ENCODE measurements at places on chromosomes 6 and 20.

- no peak for DNase-seq
These were observed 150.4 kb upstream of the PHACTR3 start for GRCh38 chr20:59453759-59454560.

GRCh38 chr20:37669062-37669772 lies 24.6 kb upstream of the CTNNBL1 start:
- DNase-seq, result no peak

GRCh38 chr6:53793318-53794136 lies 1.3 kb upstream of the LRRC1 start:
- no peak for DNase-seq

DNA sequence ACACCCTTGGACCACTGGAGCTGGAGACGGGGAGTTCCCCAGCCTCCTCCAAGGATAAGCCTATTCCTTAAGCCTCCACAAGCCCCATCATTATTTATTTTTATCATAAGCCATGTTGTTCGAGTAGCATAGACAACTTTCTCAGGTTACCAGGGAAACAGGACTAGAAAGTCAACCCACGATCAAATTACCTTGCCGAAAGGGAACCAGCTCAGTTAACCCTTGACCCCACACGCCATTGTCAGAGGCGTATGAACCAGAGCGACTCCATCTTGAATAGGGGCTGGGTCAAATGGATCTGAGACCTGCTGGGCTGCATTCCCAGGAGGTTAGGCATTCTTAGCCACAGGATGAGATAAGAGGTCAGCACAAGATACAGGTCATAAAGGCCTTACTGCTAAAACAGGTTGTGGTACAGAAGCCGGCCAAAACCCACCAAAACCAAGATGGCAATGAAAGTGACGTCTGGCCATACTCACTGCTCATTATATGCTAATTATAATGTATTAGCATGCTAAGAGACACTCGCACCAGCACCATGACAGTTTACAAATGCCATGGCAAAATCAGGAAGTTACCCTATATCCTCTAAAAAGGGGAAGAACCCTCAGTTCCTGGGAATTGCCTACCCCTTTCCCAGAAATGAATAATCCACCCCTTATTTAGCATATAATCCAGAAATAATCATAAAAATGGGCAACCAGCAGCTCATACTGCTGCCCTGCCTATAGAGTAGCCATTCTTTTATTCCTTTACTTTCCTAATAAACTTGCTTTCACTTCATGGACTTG lies 22.4 kb downstream of the SYNJ2 start:
- no peak for DNase-seq

GRCh38 chr6:162817196-162817595 lies 89.4 kb downstream of the PACRG start:
- DNase-seq, result no peak

GRCh38 chr6:141282263-141282662 lies 850.5 kb upstream of the GJE1 start:
- no peak for DNase-seq

DNA sequence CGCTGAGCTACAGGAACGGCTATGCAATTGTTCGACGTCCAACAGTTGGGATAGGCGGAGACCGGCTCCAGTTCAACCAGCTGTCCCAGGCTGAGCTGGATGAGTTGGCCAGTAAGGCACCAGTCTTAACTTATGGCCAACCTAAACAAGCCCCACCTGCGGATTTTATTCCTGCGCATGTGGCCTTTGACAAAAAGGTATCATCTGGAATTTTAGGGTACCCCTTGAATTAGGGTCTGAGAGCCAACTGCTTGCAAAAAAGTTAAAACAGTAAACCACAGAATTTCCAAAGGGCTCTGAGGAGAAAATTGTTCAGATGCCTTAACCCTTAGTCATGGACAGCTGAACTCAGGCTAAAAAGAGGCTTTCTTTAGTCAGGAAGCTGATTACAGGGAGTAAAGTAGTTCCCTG lies 3.8 kb downstream of the EFHC1 start:
- DNase-seq, result peak; percentile 70

DNA sequence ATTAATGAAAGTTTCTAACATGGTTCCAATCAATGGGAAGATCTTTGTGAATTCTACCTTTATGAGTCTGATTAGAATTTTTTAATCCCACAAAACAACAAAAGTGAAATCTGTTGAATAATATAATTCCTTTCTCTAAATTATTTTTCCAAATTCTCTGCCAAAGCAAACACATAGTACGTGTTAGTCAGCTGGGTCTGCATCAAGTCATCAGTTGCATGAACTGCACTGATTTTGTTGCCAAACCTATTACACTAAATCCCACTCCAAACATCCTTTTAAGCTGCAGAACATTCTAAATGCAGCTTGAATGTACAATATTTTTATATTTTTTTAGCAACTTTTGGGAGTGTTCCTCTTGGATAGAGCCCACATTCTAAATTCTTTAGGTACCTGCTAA lies 199.0 kb upstream of the HSF2 start:
- no peak for DNase-seq

DNA sequence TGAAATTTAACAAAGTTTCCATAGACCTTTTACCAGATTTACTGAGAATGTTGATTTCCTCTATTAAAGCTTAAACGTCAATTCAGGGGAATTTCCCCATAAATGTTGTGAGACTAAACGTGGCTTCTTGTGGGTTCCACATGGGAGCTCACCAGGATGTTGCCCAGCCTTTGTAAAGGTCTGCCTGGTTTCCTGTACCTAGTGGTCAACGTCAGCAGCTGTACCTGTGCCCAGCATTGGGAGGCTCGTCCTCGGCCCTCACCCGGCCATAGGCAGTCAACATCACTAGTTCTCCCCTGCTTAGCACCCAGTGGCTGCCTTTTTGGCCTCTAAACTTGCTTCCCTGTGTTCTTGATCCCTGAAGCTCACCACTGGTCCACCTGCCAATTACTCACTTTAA lies 22.1 kb upstream of the CD83 start:
- DNase-seq, result no peak

GRCh38 chr6:134376785-134377184 lies 58.9 kb upstream of the SGK1 start:
- DNase-seq, result no peak

GRCh38 chr6:43338243-43338642 lies 29.6 kb upstream of the CRIP3 start:
- no peak for DNase-seq

DNA sequence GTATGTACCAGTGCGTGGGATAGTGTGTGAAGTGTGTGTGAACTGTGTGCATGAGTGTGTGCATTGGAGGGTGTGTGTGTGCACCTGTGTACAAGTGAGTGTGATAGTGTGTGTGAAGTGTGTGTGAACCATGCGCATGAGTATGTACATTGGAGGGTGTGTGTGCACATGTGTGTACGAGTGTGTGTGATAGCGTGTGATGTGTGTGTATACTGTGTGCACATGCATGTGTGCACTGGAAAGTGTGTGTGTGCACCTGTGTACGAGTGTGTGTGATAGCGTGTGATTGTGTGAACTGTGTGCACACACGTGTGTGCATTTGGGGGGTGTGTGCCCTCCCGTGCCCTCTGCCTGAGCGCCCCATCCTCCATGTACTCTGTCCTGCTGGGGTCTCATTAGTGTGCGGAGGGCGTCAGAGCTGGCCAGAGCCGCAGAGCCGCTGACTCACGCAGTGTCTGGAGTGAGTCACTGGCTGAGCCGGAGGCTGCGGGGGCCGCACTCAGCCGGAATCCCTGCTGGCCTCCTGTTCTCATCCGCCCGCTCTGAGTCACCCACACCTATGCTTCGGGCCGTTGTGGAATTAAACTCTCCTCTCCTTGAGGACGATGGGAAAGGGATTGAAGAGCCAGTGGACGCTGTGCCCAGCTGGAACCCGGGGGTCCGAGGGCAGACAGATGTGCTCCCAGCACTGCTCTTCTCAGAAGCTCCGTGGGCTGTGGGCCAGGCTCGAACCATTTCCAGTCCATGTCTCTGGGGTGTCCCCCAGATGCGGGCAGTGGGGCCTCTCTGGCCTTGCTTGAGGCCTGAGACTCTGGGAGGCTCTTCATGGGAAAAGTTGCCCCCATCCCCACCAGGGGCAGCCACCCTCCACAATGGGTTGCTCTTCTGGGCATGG lies 27.3 kb upstream of the STX16 start:
- peak; percentile 90 for DNase-seq

GRCh38 chr6:47278545-47278944 lies 31.2 kb downstream of the TNFRSF21 start:
- DNase-seq, result peak; percentile 51

DNA sequence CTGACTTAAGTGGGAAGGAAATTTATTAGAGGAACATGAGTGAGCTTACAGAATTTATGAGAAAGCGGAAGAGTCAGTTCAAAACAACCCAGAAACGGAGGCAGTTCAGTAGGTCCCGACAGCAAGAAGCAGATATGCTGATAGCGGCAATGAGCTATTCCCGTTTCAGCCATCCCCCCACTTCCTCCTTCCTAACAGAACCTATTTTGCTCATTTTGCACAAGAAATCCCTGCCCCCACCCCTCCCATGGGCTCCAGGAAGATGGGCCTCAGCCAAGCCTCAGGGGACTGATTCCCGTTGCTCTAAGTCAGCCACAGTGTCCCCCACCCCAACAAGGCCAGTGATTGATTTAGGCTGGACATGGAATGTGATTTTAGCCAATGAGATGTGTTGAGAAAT lies 157.5 kb downstream of the CEBPB start:
- DNase-seq, result no peak

DNA sequence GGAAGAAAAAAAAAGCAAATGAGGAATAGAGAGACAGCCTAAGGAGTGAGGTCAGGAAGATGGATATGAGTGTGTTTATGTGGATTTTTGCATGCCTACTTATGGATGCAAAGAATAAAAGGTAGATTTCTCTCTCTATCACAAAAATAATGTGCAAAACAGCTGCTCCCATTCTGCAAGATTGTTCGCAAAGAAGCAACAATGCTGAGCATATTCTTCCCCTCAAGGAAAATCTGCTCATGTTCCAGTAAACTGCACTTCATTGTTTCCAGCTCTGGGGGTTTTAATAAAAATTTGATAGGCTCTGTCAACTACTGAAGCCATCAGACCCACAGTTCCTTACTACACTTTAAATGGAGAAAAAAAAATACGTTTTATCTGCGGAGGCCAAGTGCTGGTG lies 177.3 kb downstream of the COL9A1 start:
- DNase-seq, result no peak

- DNase-seq, result no peak
These were observed 168.8 kb upstream of the GRIK2 start for GRCh38 chr6:101224751-101225150.

GRCh38 chr6:27760464-27760863 lies 151.7 kb downstream of the OR2B2 start:
- no peak for DNase-seq

DNA sequence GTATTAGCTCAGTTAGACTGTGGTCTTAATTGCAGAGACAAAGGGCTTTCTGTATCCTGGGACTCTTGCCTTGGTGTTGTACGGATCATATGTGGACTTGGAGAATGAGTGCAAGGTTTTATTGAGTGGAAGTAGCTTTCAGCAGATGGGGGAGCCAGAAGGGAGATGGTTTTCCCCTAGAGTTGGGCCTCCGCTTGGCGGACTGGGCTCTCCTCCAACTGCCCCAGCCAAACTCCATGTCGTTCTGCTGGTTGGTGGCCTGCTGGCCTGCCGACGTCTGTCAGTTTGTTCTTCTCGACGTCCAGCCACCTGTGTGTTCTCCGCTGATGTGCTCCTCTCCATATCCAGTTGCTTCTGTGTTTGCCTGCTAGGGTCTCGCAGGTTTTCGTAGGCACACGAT lies 189.5 kb upstream of the FLRT3 start:
- DNase-seq, result no peak

GRCh38 chr6:15841937-15842726 lies 179.3 kb upstream of the DTNBP1 start:
- no peak for DNase-seq

DNA sequence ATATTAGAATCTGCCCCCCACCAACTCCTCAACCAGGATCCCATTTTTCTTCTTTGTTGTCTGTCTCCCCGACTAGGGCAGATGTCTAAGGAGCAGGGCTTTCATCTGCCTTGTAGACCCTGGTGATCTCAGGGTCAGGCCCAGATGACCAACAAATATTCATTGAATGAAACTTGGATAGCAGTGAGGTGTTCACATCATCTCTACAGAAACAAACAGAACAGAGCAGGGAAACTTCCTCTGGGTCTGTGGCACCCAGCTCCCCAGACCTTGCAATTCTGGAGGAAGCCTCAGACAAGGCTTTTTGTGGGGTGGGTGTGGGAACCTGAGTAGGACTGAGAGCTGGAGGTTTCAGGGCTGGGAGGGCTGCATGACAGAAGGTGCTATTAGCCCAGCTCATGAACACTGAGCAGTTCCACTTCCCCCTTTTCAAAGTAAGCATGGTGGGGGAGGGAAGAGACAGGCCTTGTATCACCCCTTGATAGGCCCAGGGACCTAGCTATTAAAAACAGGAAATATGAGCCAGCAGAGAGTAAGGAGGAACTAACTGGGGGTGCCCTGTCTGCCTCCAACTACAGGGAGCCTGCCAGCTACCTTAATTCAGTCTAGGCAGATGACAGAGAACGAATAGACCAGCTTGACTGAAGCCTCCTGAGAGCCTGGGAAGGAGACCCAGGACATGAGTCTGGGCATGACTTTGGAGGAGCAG lies 37.3 kb upstream of the TOP1 start:
- DNase-seq, result no peak

DNA sequence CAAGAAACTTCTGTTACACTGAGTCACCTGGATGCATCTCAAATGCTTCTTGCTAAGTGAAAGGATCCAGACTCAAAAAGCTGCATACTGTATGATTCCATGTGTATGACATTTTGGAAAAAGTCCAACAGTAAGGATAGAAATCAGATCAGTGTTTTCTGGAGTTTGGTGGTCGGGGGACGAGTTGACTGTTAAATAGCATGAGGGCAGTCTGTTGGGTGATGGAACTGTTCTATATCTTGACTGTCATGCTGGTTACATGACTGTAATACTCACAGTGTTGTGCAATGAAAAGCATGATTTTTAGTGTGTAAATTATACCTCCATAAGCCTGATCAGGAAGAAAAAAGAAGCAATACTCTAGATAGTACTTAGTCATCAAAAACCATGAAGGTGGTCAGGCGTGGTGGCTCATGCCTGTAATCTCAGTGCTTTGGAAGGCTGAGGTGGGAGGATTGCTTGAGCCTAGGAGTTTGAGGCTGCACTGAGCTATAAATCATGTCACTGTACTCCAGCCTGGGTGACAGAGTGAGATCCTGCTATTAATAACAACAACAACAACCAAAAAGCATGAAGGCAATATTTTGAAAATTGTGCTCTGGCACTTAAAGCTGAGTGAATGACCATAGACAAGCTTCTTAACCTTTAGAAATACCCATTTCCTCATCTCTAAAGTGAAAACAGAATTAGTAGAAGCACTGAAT lies 30.5 kb upstream of the SASH1 start:
- DNase-seq, result no peak

DNA sequence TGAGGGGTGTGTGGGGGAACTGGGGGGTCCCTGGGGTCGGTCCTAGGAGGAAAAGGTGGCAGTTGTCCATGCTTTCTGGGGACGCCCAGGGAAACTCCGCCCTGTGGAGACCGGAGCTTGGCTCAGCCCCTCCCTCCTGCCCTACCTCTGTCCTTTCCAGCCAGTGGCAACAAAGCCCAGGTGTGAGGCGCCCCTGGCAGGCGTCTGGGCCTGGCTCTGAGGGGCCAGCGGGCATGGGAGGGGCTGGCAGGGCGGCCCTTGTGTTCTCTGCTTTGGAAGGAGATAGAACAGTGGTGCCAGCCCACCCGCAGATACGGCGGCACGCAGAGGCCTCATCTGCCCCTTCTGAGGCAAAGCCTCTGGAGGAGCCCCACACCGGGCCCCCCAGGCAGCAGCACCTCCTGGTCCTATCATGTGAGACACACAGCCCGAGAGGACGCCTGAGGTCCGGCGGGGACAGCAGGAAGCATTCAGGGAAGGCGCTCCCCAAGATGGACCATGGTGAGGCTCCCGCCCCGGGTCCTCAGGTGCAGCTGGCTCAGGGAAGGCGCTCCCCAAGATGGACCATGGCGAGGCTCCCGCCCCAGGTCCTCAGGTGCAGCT lies 47.9 kb downstream of the YTHDF1 start:
- DNase-seq, result no peak
